ENCODE measurements at places on chromosomes 3 and 15.

DNA sequence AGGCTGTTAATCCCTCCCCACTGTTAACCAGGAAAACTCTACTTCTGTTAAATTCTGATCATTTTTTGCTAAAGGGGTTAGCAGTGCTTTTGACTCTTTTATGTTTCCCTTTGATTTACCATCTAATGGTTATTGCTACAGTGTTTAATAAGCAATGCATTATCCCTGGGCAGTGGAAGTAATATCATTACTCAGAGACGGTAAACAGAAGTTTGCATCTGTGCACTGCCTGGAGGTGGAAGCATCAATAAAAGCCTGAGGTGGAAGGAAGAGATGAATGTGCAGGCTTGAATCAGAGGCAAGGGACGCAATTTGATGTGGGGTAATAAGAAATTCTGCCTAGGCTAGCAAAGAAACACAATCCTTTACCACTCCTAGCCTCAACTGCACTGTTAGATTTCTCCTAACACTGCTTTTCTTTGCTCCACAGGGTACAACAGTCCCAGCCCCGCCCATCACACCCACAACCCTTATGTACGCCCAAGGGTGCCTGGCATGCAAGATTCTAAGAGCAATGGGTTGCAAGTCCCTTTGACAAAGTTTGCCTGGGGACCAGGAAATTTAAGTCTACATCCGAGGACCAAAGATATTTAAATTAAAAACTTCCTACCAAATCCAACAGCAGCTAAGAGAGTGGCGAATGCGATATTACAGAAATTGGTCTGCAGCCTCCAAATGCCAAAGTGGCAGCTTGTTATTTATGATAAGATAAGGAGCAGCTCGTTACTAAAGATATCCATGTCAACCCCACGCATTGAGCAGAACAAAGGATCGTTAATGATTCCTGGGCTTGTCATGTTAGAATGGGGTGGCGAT is 261.4 kb downstream of the FHIT start:
- DNase-seq: no peak

DNA sequence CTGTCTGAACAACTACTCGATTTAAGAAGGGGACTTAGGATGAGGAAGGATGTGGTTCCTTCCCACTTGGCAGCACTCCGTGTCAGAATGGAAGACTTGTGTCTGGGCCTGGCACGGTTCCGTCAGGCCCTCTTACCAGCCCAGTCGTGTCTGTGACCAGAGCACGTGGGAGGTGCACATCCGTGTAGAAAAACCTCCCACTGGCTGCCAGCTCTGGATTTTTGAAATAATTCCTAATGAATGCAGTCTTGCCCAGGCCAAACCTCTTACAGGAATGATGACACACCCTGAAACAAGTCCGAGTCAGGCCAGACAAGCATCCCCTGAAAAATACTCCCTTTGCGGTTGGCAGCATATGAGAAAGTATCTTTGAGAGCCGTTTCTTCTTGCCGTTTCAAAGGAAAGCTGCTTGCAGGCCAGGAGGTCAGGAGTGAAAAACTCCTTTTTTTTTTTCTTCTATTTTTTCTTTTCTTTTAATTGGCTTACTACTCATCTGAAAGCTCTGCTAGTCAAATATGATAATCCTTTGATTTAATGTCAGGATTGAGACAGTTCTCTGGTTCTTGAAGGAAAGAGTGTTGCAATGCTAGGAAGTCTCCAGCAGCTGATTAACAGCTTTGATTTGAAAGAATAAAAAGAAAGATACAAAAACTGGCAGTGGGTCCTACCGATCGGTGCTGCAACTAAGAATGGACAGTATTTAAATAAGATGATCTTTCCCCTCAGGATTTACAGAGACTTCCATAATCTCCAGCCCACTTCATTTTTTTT is 19.8 kb downstream of the IL1RAP start:
- no peak for DNase-seq

GRCh38 chr3:147661916-147662315 is 252.8 kb downstream of the ZIC1 start:
- DNase-seq: no peak

DNA sequence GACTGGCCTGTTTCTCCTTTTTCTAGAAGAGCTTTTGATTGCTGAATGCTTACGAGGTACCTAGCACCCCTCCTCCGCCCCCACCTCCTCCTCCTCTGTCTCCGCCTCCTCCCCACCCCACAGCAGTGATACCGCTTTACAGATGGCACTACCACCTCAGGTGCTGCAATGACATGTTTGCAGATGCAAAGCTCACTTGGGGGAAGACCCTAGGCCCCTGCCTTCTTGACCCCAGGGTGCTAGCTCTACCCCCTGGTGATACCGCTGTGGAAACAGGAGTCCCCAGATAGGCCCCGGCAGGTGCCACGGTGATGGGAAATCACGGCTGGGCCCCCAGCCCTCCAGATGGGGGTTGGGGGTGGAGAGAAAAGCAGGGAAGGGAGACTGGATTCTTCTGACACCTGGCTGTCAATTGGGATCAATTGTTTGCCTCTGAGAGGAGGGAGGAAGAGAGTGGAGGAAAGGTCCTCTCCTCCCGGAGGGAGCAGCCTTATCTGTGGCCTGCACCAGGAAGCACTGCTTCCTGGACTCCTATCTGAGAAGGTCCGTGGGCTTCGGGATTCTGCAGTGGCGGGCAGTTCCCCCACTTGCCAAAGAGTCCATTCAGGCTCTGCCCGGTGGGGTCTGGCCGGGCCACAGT is 37.6 kb downstream of the DNASE1L3 start:
- DNase-seq: no peak

- no peak for DNase-seq
These were observed 11.6 kb downstream of the CCNL1 start for GRCh38 chr3:157148196-157148889.

DNA sequence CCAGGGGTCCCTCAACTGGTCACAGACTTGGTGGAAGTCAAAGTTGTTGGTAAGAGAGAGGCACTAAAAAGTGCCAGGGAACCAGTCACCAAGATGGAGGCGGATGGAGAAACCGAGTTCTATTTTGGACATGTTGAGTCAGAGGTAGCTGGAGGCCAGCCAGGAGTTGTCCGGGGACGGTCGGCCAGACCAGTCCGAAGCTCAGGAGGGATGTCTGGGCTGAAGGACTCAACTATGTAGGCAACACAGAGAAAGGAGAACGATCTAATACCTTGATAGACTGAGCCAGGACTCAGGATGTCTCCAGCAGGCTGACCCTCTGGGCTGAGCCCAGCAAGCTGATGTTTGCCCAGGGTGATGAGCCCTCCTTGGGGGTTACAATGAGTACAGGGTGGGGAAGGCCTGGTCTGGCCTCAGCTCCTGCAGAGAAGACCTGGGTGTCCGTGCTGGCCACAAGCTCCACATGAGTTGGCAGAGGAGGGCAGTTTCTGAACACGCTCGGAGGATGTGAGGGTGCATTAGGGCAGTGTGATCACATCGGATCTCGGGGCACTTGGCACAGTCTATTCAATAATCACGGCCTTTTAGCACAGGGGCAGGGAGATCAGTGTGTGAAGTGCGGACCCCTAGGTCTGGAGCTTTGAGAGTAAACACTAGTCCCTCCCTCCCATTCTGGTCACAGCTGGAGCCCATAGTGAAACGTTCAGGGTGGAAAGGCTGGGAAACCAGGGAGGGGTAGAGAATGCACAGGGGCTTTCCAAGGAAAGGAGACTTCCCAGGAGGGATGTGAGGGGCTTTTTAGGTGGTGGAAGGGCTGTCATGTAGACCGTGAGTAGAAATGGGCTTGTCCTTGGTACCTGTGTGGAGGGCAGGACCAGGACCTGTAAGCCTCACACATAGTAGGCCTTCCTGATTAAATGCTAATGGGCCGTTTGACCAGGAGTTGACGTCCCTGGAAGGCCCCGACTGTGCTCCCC is 111.9 kb downstream of the ETFA start:
- DNase-seq: no peak
